Putamen (tissue), 1 donor: ENCODE measurements at places on chromosomes 7 and 10.
A peak's percentile ranks its signal among the peaks of the same experiment; 100 is the strongest.

GRCh38 chr10:13221572-13221971 lies 12.6 kb downstream of the UCMA start:
- DNase-seq = no peak

- no peak for DNase-seq
Observed at GRCh38 chr7:114504586-114504985, 90.0 kb downstream of the FOXP2 start.

DNA sequence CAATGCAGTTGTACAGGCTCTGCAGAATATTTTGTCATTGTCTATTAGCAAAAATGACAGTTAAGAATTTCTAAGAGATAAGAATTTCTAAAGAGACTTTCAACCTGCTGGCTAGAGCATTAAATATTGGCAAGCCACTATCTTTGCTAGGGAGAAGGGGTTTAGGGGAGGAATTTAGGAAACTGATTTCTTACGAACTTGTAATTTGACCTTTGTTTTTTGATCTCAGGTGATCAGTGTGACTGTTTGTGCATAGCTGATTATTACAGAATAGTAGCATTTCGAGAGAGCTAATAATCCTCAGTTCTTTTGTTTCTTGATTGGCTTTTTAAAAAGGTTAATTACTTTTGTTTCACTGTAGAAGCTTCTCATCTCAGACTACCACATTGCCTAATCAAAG lies 68.1 kb downstream of the ST7 start:
- DNase-seq = no peak

- DNase-seq = peak; percentile 14
Observed at GRCh38 chr7:38368191-38368605, 94.8 kb upstream of the TARP start.

DNA sequence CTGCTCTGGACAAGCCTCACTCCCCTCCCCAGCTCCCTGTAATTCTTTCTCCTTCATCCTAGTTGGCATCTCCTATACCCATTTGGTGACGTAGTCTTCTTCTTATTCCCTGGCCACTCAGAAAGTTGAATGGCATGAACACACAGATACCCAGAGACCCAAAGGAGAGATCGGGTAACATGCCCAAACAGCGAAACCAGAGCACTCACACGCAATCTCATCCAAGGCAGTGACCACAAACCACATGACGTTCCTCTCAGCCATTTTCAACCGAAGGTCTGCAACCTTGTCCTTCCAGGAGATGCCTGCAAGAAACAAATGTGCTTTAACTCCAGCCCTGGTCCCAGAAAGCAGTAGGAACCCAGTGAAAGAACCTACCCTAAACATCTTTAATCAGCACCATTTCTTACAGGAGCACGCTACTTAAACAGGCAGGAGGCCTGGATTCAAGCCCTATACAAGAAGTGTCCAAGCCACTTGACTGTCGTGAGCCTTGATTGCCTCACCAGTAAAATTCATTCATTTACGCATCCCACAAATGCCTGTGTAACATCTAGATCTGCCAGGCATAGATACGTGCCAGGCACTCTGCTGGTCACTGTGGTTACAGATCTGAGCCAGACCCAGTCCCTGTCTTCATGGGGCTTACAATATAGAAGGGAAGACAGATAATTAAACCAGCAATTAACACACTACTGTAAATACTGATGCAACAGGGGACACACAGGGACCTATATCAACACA lies 37.1 kb downstream of the XPNPEP1 start:
- no peak for DNase-seq

DNA sequence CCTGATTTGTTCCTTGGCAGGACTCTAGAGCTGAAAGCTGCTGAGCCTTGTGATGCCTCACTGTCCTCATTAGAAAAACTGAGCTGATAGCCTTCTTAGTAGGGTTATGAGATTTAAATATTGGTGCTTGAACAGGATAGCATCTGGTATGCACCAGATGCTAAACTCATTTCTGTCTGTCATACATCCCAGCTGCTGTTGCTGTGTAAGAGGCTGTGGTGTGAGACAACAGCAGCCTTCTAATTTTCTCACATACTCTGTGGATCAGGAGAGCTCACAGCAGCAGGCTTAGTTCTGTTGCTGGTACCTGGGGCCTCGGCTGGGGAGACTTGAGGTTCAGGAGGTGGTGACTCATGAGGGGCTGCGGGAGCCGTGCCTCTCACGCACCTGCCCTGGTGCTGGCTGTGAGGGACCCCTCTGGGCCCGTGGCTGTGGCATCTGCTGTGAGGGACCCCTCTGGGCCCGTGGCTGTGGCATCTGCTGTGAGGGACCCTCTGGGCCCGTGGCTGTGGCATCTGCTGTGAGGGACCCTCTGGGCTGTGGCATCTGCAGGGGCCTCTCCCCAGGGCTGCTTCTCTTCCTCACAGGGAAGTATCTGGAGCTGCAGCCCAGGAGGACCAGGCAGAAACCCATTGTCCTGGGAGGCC lies 12.5 kb downstream of the DYNC2I1 start:
- no peak for DNase-seq

- no peak for DNase-seq
Observed at GRCh38 chr7:129775695-129776361, 164.3 kb downstream of the NRF1 start.

GRCh38 chr10:22605168-22605567 lies 109.2 kb downstream of the PIP4K2A start:
- DNase-seq = no peak

DNA sequence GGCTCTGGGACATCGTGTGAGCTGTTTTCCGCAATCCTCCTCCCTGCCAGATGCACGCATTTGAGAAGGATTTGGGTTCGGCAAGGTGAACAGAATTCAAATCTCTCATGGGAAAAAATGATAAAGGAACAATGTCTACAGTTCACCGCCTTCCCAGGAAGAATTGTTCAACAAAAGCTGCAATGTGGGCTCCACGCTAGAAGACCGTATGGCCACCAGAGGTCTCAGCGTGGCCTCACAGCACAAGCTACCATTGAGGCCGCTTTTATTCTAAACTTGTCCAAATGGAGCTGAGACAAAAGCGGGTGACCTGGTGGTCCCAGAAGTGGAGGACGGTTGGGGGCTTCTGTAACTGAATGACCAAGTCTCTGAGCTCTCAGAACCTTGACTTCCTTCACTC lies 733.1 kb downstream of the PARD3 start:
- DNase-seq = no peak

- no peak for DNase-seq
Observed at GRCh38 chr7:21317966-21318915, 109.6 kb upstream of the SP4 start.

DNA sequence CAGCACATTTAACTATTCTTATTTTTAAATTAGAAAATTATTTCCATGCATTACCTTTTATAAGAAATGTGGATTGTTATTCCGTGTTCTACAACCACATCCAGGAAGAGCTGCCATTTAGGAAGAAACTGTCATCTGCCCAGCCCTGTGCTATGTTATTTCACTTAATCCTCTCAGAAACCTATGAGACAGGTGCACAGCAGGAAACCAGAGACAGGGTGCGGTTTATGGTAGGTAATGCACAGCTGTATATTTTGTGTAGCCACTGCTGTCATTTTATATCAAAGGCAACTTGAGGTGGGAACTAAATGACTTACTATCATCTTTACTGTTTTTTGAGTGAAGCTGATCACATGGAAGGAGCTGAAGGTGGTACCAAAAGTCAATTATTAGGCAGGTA lies 232.3 kb downstream of the MAGI2 start:
- DNase-seq = no peak

DNA sequence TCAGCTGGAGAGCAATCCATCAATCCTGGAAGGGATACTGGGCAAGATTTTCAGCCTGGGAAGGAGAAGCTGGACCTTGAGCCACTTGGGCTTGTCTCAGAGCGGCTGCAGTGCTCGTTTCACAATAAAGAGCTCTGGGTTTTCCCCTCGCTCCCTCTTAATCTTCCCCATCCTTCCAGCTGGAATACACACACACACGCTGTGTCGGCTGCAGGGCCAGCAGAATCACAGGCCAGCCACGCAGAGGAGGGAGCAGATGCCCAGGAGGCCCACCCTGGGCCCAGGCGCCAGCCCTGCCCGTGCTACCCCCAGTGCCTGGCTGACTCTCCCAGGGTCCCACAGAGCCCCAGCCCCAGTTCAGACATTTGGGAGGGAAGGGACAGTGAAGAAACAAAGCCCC lies 255.1 kb downstream of the TNS3 start:
- DNase-seq = no peak

DNA sequence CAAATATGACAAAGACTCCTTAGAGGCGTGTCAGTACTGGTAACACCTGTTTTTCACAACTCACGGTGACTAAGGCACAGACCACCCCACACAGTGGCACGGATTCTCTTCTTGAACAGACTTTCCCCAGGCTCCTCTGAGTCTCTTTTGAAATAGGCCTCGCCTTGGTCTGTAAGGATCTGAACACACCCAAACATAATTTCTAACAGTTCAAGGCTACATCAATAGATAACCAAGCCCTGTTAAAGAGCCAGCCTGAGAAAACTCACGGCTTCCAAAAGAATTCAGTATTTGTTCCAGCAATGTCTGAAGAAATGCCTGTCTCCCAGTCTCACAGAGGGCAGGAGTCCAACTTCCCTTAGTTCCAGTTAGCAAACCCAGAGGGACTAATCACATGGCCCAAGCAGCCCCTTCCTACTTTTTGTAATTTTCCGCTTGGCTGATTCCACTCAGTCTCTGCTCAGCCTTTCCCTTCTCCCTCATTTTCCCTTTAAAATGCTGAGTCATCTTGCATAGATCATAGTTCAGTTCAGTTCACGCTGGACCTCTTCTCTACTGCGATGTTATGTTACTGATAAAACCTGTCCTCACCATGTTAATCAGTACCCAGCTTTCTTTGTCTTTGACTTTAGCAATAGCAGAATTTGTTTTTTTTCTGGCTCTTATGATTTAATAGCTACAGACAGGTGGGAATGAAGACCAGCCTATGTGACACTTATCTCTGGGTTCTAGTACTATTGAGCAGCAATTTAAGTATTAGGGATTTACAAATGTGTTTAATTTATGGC lies 22.6 kb upstream of the AKR1C3 start:
- peak; percentile 58 for DNase-seq

GRCh38 chr7:19675816-19676215 lies 33.0 kb downstream of the POLR1F start:
- DNase-seq = no peak

DNA sequence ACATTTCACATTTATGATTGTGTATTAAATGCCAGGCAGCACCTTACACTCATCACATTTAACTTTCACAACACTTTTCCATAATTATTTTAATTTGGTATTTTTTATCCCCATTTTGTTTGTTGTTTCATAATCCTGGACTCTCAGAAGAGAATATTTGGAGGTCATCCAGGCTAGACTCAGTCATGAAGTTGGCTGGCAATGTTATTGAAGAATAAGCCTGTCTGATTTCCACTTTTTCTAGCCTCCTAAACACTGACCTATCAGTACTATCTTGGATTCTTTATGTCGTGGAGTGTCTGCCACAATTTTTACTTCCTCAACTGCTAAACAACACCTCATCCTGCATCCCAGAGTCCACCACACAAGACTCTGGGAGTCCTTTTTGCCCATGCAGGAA lies 372.3 kb upstream of the NRP1 start:
- DNase-seq = no peak

DNA sequence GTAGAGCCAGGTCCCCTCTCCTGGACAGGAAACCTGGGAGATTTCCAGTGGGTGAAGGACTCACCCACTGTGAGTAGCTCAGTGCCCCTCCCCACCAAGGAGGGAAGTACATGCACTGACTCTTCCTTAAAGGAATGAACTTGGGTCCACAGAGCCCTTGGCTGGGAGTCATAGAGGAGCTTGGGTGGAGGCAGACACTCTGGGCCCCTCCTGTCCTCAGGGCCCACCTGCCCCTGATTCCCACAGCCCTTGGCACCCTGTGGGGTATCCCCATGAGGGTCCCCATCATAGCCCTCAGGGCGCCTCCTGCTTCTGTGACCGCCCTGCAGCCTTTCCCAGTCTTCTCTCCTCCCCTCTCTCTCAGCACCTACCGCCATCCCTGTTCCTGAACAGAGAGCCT lies 3.7 kb downstream of the EN2 start:
- DNase-seq = no peak

DNA sequence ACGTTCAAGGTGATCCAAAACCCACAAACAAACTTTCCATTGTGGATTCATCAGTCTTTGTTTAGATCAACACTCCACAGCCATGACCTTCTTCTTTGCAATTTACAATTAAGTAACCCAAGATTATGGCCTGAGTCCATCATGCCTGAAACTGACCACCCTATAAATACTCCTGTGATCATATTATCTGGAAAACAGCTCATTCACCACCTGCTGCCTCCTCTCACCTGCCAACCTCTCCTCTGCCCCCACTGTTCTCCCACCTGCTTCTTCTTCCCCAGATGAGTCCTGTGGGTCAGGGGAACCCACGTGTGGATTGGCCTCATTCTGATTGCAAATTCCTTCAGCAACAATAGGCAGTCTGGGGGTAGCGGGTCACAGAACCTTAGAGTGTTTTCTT lies 81.4 kb downstream of the ABLIM1 start:
- no peak for DNase-seq

DNA sequence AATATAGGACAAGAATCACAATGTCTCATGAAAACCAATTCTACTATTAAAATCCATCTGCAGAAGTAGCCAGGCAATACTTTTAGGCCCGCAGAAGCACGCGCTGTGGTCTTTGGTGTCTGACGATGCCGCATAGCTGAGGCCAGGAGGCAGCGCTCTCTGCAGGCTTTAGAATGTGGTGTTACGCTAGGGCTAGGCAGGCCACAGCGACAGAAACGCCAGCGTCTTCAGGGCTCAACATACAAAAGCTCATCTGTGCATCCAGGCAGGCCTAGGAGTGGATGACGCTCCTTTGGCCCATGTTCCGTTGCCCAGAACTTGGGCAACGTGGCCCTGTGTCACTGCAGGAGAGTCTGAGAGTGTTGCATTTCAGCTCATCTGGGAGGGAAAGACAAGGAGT lies 601.1 kb upstream of the FOXK1 start:
- no peak for DNase-seq

GRCh38 chr10:71138166-71138830 lies 74.1 kb upstream of the UNC5B start:
- DNase-seq = no peak

GRCh38 chr10:27147701-27148100 lies 6.5 kb downstream of the YME1L1 start:
- DNase-seq = no peak
